ENCODE measurements at places on chromosomes 3 and 15.

- no peak for DNase-seq
These were observed 107.6 kb downstream of the CD47 start for GRCh38 chr3:107983247-107983646.

GRCh38 chr3:123870033-123870432 lies 14.1 kb downstream of the MYLK start:
- no peak for DNase-seq

- no peak for DNase-seq
These were observed 152.9 kb upstream of the LPP start for GRCh38 chr3:188001093-188001492.

DNA sequence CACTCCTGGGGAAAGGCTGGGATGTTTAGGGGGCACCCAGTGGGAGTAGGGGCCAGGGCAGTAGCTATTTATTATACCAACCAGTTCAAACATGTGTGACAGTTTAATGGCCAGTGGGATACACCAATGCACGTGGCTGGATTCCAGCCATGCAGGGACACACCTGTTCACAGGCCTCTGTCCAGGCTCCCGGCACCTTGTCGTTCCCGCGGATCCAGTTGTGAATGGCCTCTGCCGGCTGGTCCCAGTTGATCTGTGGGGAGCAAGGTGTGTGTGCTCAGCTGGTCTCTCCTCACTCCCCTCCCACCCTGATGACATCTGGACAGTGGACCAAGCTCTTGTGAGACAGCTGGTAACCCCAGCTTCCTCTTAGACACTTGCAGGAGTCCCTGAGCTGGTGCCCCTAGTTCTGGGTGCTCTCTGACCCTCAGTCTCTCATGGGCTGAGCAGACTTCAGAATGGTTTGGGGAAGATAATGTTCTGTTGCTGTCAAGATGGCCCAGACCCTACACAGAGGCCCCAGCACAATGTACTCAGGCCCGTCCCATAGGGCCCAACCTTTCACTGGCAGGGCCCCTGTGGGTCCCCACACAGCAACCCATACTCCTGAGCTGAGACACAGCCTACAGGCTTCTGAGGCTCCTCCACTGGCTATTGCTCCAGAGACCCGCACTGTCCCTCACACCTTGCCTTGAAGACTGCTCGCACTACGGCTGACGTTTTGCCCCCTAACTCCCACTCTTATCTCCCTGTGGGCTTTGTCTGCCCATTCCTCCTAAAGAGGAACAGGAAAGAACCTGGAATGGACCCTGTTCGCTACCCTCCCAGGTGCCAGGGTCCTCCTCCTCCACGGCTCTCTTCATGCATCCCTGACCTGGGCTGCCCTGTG lies 25.8 kb downstream of the ALDH1L1 start:
- DNase-seq = no peak

GRCh38 chr3:20912406-20912805 lies 726.4 kb upstream of the SGO1 start:
- no peak for DNase-seq

- DNase-seq = no peak
These were observed 128.2 kb downstream of the SOX2 start for GRCh38 chr3:181839916-181840297.

DNA sequence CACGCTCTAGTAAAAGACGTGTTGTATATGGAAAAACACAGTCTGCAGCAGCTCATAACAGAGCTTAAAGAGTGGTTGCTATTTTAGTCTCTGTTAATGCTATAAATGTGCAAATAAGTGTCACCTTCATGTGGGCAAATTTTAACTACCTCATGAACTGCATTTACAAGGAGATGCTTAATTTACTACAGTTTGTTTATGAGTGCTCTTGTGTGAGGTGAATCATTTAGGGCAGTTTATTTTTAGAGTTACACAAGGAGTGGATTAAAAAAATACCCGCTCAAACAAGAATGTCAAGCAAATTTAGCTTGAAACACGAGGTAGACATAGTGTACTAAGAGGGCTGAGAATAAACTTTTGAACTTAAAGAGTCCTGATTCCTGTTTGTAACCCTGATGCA lies 579.0 kb downstream of the MFSD1 start:
- DNase-seq = no peak

GRCh38 chr15:35139822-35140221 lies 54.7 kb upstream of the NANOGP8 start:
- DNase-seq = no peak

GRCh38 chr3:119586733-119587172 lies 7.5 kb downstream of the ADPRH start:
- DNase-seq = no peak

GRCh38 chr3:12905316-12906071 lies 64.1 kb upstream of the RPL32 start:
- no peak for DNase-seq

DNA sequence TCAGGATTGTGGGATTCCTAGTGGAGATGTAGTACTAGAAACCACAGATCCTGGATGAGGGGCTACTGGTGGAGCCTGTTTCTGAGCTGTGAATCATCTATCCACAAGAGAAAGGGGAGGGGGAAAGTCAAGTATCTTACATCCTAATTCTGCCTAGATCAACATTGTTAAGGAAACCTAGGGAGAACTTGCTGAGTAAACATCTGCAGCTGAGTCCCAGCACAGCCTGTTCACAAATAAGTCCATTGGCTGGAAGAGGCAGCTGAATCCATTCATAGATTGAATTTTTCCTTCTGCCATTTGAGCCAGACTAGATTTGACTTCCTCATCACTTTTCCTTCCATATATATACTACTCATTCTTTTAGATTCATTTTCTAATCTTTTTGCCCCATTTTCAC lies 460.5 kb downstream of the TUSC7 start:
- no peak for DNase-seq

DNA sequence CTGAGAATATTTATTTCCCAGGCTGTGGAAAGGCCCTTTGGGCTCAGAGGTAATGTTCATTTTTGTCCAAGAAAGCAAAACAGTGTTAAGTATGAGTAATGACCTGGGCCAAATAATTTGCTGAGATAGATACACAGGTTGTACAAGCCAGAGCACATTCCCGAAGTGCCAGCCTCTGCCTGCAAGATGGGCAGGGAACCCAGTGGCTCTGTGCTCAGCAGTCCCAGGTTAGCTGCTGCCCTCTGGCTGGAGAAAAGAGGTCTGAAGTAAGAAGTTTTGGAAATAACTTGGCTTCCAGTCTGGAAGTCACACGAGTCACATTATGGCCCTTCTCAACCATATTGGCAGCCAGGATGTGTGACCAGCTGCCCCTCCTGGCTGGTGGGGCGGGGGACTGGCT lies 20.2 kb downstream of the MYZAP start:
- no peak for DNase-seq

DNA sequence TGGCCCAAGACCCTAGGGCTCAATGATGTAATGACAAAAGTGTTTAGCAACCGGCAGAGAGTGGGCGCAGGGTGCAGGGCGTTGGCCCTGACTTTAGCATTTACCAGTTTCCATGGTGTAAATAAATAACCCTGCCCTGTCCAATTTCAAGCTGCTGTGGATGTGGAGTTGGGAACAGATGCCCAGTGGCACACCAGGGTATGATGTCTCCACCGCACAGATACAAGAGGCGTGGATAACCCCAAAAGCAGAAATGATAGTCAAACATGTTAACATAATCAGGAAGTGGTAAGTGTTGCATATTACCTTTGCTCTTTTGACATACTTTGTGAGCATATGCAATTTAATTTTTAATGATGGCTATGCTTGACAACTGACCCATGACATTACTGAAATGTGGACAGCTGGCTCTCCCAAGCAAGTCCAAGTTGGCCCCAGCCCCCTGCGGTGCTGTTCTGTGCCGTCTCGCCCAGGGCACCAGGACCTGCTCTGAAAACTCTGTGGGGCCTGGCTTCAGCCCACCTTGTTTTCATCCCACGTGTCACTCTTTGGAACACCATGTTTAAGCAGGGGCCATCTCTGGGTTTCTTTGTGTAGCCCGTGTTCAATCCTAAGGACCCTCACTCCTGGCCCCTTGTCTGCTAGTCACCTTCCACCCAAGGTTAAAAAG lies 10.8 kb upstream of the ANPEP start:
- DNase-seq = no peak

DNA sequence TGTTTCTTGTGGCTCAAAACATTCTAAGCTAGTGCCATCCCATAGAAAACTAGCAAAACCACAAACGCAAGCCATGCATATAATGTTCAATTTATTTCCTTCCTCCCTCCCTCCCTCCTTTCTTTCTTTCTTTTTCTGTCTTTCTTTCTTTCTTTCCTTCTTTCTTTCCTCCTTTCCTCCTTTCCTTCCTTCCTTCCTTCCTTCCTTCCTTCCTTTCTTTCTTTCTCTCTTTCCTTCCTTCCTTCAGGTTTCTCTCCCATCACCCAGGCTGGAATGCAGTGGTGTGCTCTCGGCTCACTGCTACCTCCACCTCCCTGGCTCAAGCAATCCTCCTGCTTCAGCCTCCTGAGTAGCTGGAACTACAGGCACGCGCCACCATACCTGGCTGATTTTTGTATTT lies 492.8 kb upstream of the PROK2 start:
- DNase-seq = no peak

DNA sequence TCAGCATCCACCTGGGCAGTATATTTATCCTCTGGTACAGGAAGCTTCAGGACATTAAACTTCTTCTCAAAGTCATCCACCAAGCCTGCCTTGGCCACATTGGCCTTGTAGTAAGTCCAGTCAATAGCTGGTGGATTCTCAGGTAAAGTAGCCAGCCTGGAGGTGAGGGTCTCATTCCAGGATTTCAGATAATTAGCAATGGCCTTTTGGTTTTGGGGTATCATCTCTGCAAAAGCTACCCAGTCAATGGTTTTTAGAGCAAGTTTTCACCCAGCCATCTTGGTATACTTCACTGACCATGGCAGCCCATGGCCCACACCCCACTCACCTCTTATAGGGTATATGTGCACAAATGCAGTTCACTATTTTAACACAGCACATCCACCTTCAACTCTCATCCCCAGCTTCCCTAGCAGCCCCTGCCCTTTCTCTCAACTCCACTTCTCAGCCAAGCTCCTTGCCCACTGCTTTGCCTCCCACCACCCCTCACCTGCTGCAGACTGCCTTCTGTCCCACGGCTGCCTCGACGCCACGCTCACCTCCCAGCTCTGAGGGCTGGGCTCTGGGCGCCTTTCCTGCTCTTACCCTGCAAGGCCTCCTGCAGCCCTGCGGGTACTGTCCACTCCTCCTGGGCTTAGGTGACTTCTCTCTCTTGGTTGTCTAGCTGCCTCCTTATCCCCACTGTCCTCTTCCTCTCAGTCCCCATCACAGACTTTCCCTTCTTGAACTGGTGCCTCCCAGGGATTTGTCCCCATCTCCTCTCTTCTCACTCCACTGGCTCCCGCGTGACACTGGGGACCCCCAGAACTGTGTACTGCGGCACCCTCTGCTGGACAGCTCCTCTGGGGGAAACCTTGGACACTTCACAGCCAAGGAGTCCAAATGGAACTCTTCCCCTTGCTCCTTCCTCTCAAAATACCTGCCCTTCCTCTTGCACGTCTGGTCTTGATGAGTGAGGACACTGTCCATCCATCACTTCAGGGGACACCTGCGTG lies 1.7 kb upstream of the TGM5 start:
- peak; percentile 39 for DNase-seq

- DNase-seq = peak; percentile 54
These were observed 12.4 kb downstream of the OTOL1 start for GRCh38 chr3:161508852-161509477.

GRCh38 chr3:167780214-167780883 lies 44.8 kb downstream of the SERPINI1 start:
- no peak for DNase-seq

GRCh38 chr3:87173776-87174175 lies 53.3 kb upstream of the CHMP2B start:
- peak; percentile 15 for DNase-seq

- no peak for DNase-seq
These were observed 251.4 kb upstream of the C2CD4B start for GRCh38 chr15:62416526-62416925.

DNA sequence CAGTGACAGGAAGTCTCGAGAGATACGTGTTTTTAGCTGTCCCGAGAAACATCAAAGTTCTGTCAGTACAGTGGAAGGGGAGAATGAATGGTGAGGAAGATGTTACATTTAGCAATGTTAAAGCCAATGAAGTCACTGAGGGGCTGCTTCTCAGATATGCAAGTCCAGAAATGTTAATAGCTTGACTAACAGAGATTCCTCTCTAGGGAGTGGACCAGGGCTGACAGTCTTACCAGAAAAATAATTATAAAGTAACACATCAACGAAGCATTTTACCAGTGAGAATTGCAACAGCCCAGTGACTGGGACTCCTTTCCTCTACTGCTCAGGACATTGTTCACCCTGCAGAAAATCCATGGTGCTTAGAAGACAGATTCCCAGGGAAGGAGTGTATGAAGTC lies 23.9 kb downstream of the GALNT15 start:
- DNase-seq = no peak

DNA sequence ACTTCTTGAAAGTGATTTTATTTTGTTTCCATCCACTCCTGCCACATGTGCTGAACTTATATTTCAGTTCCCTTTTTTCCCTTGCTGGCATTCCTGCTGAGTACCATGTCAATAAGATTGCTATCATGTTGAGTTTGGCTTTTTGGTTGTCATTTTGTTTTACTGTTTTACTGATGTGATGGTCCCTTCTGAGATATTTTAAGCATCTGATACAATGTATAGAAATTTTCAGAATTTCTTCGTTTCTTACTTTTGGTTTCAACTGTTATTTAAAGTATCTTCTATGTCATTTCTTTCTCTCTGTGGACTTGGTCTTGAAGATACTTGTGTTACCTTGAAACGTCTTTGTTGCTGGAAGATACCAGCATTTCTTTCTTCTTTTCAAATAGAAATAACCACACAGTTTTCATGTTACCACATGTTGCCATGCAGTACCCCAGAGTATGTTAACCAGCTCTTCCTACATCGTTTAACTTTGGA lies 14.1 kb downstream of the SIDT1 start:
- DNase-seq = no peak

DNA sequence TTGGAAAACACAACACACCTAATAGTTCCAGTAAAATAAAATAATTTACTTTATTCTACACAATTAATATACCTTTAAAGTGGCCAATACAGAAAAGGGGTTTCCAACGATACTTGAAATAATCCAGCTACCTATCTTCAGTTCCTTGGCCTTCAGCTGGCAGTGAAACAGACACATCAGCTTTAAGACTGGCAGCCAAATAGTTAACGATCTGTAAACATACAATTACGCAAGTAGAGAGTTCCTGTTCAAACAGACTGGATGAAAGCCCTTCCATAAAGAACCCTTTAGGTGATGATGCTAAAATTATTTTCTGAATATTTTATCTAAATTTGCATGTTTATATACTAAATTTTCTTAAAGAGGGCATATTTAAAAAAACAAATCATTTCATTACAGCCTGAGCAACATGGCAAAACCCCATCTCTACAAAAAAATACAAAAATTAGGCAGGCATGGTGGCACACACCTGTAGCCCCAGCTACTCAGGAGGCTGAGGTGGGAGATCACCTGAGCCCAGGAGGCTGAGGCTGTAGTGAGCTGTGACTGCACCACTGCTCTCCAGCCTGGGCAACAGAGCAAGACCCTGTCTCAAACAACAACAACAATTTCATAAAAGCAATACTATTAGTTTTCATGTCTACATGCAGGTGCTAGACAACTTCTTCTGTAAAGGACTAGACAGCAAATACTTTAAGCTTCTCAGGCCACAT lies 12.9 kb downstream of the DYNC1LI1 start:
- DNase-seq = no peak

- no peak for DNase-seq
These were observed 41.7 kb downstream of the SNX4 start for GRCh38 chr3:125478326-125478725.
